ENCODE measurements at places on chromosomes 2 and 18.
A peak's percentile ranks its signal among the peaks of the same experiment; 100 is the strongest.

GRCh38 chr2:203814661-203815540 lies 52.7 kb upstream of the CTLA4 start:
- DNase-seq, result peak; percentile 82

- DNase-seq, result peak; percentile 31
Measured at GRCh38 chr2:23250371-23250770, 134.6 kb upstream of the KLHL29 start.

- no peak for DNase-seq
Measured at GRCh38 chr2:237497838-237498186, 10.8 kb downstream of the MLPH start.

- no peak for DNase-seq
Measured at GRCh38 chr2:36965751-36966369, 476 bp downstream of the STRN start.

DNA sequence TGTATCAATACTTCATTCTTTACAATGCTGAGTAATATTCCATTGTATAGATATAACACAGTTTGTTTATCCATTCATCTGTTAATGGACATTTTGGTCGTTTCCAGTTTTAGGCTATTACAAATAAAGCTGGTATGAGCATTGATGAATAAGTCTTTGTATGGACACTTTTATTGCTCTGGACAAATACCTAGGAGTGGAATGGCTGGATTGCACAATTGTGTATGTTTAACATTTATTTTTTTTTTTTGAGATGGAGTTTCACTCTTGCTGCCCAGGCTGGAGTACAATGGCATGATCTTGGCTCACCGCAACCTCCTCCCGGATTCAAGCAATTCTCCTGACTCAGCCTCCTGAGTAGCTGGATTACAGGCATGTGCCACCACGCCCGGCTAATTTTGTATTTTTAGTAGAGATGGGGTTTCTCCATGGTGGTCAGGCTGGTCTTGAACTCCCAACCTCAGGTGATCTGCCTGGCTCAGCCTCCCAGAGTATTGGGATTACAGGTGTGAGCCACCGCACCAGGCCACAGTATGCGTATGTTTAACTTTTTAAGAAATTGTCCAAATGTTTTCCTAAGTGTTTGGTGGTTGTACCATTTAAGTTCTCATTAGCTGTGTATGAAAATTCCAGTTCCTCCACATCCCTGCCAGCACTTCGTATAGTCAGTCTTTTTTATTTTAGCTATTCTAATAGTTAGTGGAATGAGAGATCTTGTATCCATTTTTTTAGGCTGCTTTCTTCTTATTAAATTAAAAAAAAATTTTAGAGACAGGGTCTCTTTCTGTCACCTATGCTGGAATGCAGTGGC lies 194.9 kb upstream of the HAAO start:
- no peak for DNase-seq

All from hippocampal formation (tissue), 2 donors.